ENCODE measurements at places on chromosomes 6 and 20.

- peak; percentile 38 for DNase-seq
Observed at GRCh38 chr20:3032624-3033023, 10.8 kb upstream of the GNRH2 start.

DNA sequence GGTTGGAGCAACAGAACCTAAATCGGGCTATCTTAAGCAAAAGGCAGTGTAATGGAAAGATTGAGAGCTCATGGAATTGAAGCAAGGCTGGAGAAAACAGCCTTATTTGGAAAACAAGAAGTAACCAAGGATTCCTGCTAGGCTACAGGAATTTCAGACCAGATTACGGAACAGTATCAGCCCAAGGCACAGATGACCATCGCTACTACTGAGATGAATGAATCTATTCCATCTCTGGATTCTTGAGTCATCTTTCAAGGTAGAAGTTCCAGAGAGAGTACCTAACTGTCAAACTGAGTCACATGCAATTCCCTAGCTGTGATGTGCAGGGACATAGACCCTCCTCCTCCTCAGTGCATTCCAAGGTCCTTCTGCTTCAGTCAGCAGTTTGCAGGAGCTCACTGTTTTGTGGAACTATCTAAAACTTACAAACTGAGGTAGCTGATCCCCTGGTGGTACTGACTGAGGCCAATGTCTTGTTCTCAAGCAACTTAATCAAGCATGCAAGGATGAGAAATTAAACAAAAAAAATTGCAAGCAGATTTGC, 62.0 kb upstream of the SMLR1 start:
- DNase-seq = no peak

DNA sequence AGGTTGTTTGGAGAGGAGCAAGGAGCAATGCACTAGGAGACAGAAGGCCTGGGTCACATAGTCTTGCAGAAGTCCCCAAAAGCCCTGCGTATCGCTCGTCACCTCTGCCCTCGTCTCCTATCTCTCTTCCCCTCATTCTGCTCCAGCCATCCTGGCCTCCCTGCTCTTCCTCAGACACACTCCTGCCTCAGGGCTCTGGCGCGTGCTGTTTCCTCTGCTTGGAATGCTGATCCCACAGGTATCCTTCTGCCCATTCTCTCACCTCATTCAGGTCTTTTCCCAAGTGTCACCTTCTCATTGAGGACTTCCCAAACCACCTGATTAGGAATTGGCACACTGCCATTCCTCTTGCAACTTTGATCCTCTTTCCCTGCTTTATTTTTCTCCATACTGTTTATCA, 9.0 kb upstream of the SLC2A10 start:
- no peak for DNase-seq

DNA sequence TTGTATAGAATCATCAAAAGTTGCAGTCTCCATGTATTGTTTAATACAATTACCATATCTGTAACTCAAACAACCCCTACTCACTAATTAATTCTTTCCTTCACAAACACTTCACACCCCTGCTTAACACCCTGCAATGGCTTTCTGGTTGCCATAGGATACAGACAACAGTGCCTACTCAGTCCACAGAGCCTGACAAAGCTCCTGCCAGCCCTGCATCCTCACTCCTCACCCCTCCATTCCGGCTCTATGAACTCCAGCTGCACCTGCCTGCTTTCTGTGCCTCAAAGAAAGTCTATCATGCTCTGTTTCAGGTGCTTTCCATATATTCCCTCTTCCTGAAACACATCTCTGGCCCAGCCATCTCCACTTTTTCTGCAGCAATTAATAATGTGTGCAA, 253.4 kb downstream of the HACE1 start:
- DNase-seq = no peak

Data from globus pallidus (tissue), 1 donor.